Activated CD8-positive, alpha-beta T cell treated with anti-CD3 and anti-CD28 coated beads for 36 hours (primary cell): ENCODE measurements at places on chromosomes 3 and 15. TPM values are rescaled to one million over a fixed set of nuclear protein-coding genes. Genes with fewer than 3 reads are reported as not detected.
A peak's percentile ranks its signal among the peaks of the same experiment; 100 is the strongest.

DNA sequence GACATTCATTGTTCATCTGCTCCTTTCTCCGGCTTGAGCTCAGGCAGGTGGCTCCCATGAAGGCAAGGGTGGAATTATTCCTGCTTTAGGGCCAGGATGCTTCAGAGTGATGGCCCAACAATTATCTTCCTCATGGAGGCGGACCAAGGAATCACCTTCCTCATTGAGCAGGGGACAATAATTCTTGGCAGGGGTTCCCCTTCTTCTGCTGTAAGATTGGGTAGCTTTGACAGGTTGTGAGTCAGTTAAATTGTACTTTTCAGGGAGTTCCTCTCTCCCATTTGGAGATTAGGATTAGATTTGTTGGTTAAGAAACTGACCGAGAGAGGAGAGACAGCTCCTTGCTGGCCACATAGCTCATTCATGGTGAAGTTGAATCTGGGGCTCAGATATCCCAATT lies 31.4 kb upstream of the CD47 start:
- no peak overlapping the region for H3K4me3 ChIP-seq
- DNase-seq = no peak
- H3K4me1 ChIP-seq = peaks cover 62% of the 10 kb centered on the region
- H3K36me3 ChIP-seq = peaks cover 19% of the 10 kb centered on the region
- H3K27ac ChIP-seq = no peak overlapping the region

DNA sequence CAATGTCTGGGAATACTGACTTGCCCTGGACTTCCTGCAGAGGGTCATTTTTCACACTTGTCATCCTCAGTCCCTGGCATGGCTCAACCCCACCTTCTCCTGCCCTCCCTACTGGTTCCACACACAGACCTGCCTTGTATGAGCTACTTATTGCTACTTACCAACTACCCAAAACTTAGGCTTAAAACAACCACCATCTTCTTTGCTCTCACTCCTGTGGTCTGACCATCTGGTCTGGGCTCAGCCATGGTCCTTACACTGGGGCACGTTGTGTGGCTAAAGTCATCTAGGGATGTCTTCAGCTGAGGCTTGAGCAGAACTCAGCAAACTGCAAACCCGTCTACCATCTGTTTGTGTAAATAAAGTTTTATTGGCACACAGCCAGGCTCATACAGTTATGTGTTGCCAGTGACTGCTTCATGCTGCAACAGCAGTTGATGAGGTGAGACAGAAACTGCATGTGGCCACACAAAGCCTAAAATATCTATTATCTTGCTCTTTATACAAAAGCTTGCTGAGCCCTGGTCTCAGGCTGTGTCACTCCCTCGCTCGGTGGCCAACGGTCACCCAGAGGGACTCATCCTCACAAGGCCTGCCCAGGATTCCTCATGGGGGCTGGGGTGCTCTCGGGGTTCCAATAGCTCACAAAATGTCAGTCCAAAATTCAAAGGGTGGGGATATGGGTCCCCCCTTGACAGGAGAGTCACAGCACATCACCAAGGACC lies 43.5 kb downstream of the KLF15 start:
- H3K27me3 ChIP-seq = no peaks in the 10 kb centered on the region
- H3K36me3 ChIP-seq = no peaks in the 10 kb centered on the region
- no peaks in the 10 kb centered on the region for H3K4me1 ChIP-seq
- H3K27ac ChIP-seq = no peak overlapping the region

DNA sequence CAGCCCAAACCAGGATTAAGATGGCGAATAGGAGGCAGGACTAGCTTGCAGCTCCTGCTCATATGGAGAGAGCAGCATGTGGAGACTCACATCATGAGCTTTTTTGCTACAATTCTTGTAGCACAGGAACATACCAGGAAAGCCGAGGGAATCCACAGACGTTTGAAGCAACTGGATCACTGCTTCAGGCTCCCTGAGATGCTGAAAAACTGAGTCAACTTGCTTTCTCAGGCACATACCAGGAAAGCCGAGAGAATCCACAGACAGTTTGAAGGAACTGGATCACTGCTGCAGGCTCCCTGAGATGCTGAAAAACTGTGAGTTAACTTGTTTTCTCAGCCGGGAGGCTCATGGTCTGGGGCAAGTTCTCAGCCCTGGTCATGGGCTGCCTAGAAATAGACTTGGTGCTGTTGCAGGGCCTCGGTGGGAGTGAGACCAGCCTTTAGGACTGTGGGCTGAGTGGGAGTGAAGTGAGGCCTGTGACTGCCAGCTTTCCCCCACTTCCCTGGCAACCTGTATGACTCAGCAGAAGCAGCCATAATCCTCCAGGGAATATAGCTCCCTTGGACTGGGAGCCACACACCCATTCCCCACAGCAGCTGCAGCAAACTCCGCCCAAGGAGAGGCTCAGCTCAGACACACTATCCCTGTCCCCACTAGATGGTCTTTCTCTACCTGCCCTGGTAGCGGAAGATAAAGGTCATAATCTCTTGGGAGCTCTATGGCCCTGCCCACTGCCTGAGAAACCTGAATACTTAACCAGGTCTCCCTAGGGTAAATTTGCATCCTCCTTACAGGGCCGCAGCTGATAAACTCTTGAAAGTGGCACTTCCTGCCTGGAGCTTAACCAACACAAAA lies 51.9 kb upstream of the PFN2 start:
- H3K4me1 ChIP-seq = no peaks in the 10 kb centered on the region
- DNase-seq = no peak
- H3K36me3 ChIP-seq = no peaks in the 10 kb centered on the region
- H3K4me3 ChIP-seq = no peak overlapping the region
- no peak overlapping the region for H3K27ac ChIP-seq

Gene ACTC1
- total RNA-seq = not detected

- H3K27ac ChIP-seq = no peak overlapping the region
- H3K4me3 ChIP-seq = no peak overlapping the region
- H3K36me3 ChIP-seq = no peaks in the 10 kb centered on the region
- DNase-seq = no peak
- H3K4me1 ChIP-seq = no peaks in the 10 kb centered on the region
Observed at GRCh38 chr3:7547826-7548225, 686.9 kb downstream of the GRM7 start.

- peaks cover 63% of the 10 kb centered on the region for H3K4me1 ChIP-seq
- DNase-seq = no peak
- peak overlapping the region; percentile 96 for H3K4me3 ChIP-seq
- H3K27ac ChIP-seq = peak overlapping the region; percentile 26
Observed at GRCh38 chr3:193594946-193595689, 2.1 kb downstream of the OPA1 start.

- no peaks in the 10 kb centered on the region for H3K36me3 ChIP-seq
- no peak overlapping the region for H3K27ac ChIP-seq
- DNase-seq = no peak
- no peak overlapping the region for H3K4me3 ChIP-seq
- H3K4me1 ChIP-seq = no peaks in the 10 kb centered on the region
Observed at GRCh38 chr3:178900029-178900646, 171.5 kb downstream of the ZMAT3 start.

- no peaks in the 10 kb centered on the region for H3K36me3 ChIP-seq
- DNase-seq = no peak
- peak overlapping the region; percentile 20 for H3K4me3 ChIP-seq
- H3K27ac ChIP-seq = no peak overlapping the region
- H3K4me1 ChIP-seq = peaks cover 9% of the 10 kb centered on the region
Observed at GRCh38 chr15:74723754-74724334, 1.5 kb downstream of the CYP1A1 start.

Gene FSIP1
- total RNA-seq = 0.36 TPM

DNA sequence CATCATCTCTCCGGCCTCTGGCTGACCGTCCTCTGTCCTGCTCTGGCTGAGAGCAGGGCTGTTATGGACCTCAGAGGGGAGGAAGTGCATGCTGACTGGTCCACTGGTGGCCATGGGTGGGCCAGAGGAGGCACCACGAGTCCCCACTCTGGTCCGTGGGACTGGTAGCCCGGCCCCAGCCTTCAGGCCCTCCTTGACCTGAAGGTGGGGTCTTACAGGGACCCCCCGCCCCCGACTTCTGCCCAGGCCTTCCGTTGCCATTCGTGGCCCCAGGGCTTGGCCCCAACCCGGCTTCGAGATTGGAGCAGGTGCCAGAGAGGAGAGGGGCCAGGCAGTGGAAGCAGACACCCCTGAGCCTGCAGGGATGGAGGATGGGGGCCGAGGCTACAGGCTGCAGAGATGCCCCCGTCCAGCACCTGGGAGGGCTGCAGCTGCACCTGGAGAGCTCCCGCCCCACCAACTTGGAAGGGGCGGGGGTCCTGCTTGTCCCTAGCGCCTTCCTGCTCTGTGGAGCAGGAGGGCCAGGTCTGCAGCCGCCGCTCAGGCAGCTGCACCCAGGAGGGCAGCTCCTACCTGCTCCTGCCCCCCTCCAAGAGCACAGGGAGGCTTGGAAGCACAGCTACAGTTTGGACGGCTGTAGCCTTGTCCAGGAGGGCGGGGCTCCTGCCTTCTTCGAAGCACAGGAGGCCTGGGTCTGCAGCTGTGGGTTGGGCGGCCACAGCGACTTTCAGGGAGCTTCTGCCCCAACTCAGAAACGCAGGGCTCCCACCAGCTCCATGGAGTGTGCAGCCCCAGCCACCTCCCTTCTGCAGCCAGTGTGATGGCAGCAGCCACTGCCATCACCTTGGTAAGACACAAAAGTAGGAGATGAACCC lies 142.5 kb downstream of the KLF13 start:
- peaks cover 3% of the 10 kb centered on the region for H3K36me3 ChIP-seq
- no peak for DNase-seq
- no peaks in the 10 kb centered on the region for H3K27me3 ChIP-seq
- no peak overlapping the region for H3K27ac ChIP-seq
- H3K4me1 ChIP-seq = peaks cover 36% of the 10 kb centered on the region

DNA sequence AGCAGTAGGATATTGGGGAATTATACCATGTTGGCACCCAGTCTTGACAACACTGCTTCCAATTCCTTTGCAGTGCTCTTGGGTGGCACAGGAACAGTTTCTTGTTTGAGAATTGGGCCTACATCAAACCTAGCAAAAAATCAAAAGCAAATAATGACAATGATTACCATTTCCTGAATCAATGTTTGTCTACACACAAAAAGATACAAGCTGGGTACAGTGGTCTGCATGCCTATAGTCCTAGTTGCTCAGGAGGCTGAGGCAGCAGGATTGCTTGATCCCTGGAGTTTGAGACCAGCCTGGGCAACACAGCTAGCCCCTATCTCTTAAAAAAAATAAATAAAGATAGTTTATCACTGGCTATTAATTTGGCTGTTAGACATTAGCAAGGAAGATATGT lies 8.0 kb downstream of the MTFMT start:
- H3K27ac ChIP-seq = no peak overlapping the region
- no peak for DNase-seq
- no peaks in the 10 kb centered on the region for H3K27me3 ChIP-seq
- peaks cover 46% of the 10 kb centered on the region for H3K36me3 ChIP-seq
- no peak overlapping the region for H3K4me3 ChIP-seq
- no peaks in the 10 kb centered on the region for H3K4me1 ChIP-seq

DNA sequence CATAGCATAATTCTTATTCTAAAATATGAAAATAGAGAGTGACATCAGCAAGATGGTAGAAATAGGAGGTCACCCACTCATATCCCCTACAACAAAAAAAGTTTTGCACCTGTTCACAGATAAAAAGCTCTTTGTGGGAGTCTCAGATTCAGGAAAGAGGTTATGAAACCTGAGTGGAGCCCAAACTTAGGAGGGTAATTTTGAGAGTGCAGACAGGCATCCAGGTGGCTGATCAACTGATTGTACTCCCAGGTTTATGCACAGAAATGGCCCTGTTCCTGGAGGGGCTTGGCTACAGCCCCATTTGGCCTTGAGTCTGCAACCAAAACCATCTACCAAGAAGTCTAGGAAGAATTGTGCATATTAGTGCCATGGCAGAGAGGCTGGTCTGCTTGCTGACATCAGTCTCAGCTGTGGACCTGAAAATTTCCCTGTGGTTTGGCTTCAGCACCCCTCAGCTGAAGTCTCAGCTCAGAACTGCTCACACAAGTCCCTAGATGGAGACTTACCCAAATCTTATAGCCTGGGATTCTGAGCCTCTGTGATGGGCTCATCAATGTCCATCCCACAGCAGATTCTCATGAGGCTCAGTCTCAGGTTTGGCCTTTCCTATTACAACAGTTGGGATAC lies 291.6 kb downstream of the IL20RB start:
- H3K4me3 ChIP-seq = no peak overlapping the region
- no peaks in the 10 kb centered on the region for H3K27me3 ChIP-seq
- H3K36me3 ChIP-seq = no peaks in the 10 kb centered on the region
- no peak for DNase-seq

GRCh38 chr3:59872128-59872527 lies 822.3 kb upstream of the CFAP20DC start:
- no peak overlapping the region for H3K4me3 ChIP-seq
- peaks cover 36% of the 10 kb centered on the region for H3K4me1 ChIP-seq
- no peak overlapping the region for H3K27ac ChIP-seq
- no peak for DNase-seq
- H3K27me3 ChIP-seq = no peaks in the 10 kb centered on the region

Gene KNL1
- 20.9 TPM for total RNA-seq

GRCh38 chr3:94069194-94069813 lies 6.4 kb downstream of the NSUN3 start:
- H3K4me1 ChIP-seq = peaks cover 78% of the 10 kb centered on the region
- no peak overlapping the region for H3K4me3 ChIP-seq
- DNase-seq = no peak
- H3K27me3 ChIP-seq = no peaks in the 10 kb centered on the region

Gene GUCA1C
- total RNA-seq = not detected

Gene ECE2
- total RNA-seq = not detected

DNA sequence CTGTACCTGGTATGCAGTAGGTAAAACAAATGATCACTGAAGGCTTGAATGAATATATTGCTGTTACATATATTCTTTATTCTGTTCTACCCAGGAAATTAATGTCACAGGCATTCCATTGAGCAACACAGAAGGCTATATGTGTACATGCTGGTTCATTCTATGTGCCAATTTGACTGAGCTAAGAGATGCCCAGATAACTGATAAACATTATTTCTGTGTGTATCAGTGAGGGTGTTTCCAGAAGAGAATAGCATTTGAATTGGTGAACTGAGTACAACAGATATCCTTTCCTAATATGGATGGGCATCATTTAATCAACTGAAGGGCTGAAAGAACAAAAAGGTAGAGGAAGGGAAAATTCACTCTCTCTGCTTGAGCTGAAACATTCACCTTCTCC lies 886.8 kb downstream of the FHIT start:
- no peak overlapping the region for H3K27ac ChIP-seq
- no peak for DNase-seq
- H3K27me3 ChIP-seq = no peaks in the 10 kb centered on the region
- peaks cover 9% of the 10 kb centered on the region for H3K36me3 ChIP-seq

- H3K27ac ChIP-seq = no peak overlapping the region
- H3K4me3 ChIP-seq = no peak overlapping the region
- no peak for DNase-seq
- no peaks in the 10 kb centered on the region for H3K36me3 ChIP-seq
- H3K27me3 ChIP-seq = peaks cover 17% of the 10 kb centered on the region
Observed at GRCh38 chr3:86988235-86988634, 2.7 kb downstream of the VGLL3 start.

Gene IL5RA
- not detected for total RNA-seq

GRCh38 chr3:19392150-19392549 lies 243.8 kb downstream of the KCNH8 start:
- no peaks in the 10 kb centered on the region for H3K4me1 ChIP-seq
- no peak for DNase-seq
- no peaks in the 10 kb centered on the region for H3K36me3 ChIP-seq
- H3K27ac ChIP-seq = no peak overlapping the region
- H3K4me3 ChIP-seq = no peak overlapping the region

Gene CRYGS
- 1.4 TPM for total RNA-seq

Gene SCAANT1
- total RNA-seq = not detected

GRCh38 chr15:100226107-100226506 lies 115.7 kb downstream of the ADAMTS17 start:
- DNase-seq = no peak
- no peaks in the 10 kb centered on the region for H3K36me3 ChIP-seq
- no peak overlapping the region for H3K4me3 ChIP-seq
